ENCODE measurements at places on chromosomes 2 and 18. TPM values are rescaled to one million over a fixed set of nuclear protein-coding genes. Genes with fewer than 3 reads are reported as not detected.

DNA sequence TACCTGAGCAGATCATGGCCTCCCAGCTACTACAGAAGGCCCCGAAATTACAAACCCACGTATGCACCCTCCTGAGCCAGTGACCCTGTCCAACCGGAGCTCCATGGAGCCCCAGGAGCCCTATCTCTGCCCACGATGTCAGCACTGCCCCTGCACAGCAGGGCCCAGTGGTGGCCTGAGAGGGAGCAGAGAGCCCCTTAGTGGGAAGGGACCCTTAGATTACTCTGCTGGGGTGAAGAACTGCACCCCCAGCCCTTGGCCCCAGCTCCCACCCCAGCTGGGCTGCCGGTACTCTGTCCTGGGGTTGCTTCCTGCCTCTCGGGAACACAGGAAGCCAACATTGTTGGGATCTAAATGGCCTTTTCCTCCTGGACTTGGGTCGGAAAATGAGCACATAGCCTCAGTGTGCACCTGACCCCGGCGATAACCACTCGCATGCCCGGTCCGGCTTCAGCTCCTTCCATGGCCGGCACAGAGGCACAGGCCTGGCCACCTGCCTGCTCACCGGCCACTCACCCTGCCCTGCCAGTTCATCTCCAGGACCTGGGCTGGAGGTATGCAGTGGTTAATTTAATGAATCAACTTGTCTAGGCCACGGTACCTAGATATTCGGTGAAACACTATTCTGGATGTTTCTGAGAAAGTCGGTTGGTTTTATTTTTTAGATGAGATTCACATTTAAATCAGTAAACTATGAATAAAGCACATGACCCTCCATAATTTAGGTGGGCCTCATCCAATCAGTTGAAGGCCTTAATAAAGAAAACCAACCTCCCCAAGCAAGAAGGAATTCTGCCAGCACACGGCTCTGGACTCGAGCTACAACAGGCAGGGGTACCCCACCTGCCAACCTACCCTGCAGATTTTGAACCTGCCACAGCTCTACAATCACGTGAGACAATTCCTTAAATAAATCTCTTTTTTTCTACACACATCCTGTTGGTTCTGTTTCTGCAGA, 19.2 kb downstream of the TNS1 start:
- no peak for DNase-seq

DNA sequence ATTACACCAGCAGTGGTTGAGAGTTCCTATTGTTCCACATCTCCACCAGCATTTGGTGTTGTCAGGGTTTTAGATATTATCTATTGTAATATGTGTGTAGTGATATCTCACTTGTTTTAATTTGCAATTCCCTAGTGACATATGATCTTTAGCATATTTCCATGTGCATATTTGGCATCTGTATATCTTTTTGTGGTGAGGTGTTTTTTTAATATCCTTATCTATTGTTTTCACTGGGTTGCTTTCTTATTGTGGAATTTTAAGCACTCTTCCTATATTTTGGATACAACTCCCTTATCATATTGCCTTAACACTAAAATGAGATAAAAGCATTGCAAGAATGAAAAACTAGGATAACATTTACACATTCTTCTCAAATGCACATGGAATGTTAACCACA, 453.9 kb upstream of the FSIP2 start:
- DNase-seq, result no peak

DNA sequence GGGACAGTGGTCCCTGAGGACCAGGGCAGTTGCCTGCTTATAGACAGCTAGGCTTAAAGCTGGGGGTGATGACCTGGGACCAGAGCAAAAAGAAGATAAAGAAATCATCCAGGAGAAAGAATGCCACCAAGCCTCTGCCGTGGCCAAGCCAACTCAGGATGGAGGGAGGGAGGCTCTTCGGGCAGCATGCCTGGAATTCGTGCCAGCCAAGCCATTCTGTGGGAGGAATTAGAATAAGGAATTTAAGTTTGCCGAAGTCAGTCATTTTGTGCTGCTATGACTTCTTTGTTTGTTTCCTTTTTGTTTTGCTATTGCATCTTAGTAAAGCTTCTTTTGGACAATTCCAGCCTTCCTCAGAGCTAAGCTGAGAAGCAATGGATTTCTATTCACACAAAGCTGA, 124.1 kb downstream of the EN1 start:
- no peak for DNase-seq

DNA sequence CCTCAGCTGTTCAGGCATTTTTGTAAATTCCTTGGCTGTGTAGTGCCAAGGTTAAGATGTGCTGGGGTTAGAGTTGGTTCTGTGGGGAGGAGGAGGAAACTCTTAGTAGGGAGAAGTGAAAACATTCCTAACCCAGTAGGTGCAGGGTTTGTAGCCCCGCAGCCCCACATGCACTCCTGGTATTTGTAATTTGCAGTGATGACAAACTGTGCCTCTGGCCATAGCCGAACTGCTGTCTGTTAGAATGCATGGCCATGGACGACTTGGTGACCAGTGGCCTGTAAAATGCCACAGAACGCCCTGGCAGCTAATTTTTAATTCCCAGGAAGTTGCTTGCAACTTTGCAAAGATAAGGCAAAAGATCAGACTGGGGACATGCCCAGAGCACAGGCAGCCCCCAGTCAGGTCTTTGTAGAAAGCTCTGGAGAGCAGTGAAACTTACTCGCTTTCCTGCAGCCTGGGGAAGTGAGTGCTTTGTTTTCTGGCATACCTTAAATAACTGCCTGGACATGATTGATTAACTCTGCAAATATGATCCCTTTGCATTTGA, 38.4 kb downstream of the LYPD6B start:
- no peak for DNase-seq

The CD207 gene
- 0.52 TPM for total RNA-seq

Data from mucosa of gallbladder (tissue), 1 donor.